Transverse colon (tissue), 4 donors: ENCODE measurements at places on chromosomes 2 and 18. TPM values are rescaled to one million over a fixed set of nuclear protein-coding genes. Genes with fewer than 3 reads are reported as not detected.

The HOXD12 gene
- total RNA-seq, result not detected

The TANC1 gene
- total RNA-seq, result 42.6 TPM

DNA sequence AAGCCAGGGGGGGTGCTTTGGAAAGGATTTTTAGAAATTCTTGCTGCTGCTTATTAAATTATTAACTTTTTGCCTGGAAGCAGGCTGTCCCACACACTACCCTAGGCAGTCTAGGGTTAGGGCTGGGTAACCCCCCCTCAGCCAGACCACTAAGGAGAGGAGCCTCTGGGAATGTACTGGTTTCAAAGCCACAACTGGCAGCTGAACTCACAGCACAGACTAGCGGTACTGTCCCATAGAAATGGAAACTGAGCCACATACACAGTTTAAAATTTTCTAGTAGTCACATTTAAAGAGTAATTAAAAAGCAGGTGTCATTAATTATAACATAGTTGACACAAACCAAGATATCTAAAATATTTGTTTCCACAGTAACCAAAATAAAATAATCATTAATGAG is 50.1 kb downstream of the SPRED2 start:
- no peaks in the 10 kb centered on the region for H3K36me3 ChIP-seq
- peak overlapping the region; percentile 81 for H3K27ac ChIP-seq
- H3K4me3 ChIP-seq, result no peak overlapping the region
- peaks cover 26% of the 10 kb centered on the region for H3K4me1 ChIP-seq

GRCh38 chr2:1628893-1629292 is 115.4 kb downstream of the PXDN start:
- H3K36me3 ChIP-seq, result no peaks in the 10 kb centered on the region
- H3K27me3 ChIP-seq, result no peaks in the 10 kb centered on the region
- no peak overlapping the region for H3K4me3 ChIP-seq
- DNase-seq, result no peak

GRCh38 chr2:80048296-80048695 is 256.3 kb downstream of the LRRTM1 start:
- H3K4me3 ChIP-seq, result no peak overlapping the region
- H3K27ac ChIP-seq, result no peak overlapping the region
- no peaks in the 10 kb centered on the region for H3K4me1 ChIP-seq
- DNase-seq, result no peak
- no peaks in the 10 kb centered on the region for H3K36me3 ChIP-seq

- H3K27ac ChIP-seq, result no peak overlapping the region
- no peaks in the 10 kb centered on the region for H3K4me1 ChIP-seq
- no peaks in the 10 kb centered on the region for H3K27me3 ChIP-seq
- H3K4me3 ChIP-seq, result no peak overlapping the region
- no peak for DNase-seq
Observed at GRCh38 chr2:121776885-121777698, 21.6 kb downstream of the TSN start.

DNA sequence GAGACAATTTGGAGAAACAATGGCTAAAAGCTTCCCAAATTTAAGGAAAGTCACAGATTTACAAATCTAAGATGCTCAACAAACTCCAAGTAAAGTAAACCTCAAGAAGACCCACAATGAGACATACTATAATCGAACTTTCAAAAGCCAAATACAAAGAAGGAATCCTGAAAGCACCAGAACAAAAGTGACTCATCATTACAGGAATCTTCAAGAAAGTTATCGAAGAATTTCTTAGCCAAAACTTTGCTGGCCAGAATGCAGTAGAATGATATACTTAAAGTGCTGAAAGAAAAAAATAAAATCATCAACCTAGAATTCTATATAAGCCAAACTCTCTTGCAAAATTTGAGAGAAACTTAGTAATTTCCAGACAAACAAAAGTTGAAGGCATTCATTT is 106.5 kb upstream of the TMEM200C start:
- no peak overlapping the region for H3K27ac ChIP-seq
- H3K4me3 ChIP-seq, result no peak overlapping the region
- H3K36me3 ChIP-seq, result no peaks in the 10 kb centered on the region
- DNase-seq, result no peak

GRCh38 chr2:236964291-236964690 is 121.4 kb upstream of the COPS8 start:
- no peak overlapping the region for H3K27ac ChIP-seq
- no peaks in the 10 kb centered on the region for H3K36me3 ChIP-seq
- H3K4me1 ChIP-seq, result peaks cover 12% of the 10 kb centered on the region
- H3K27me3 ChIP-seq, result no peaks in the 10 kb centered on the region
- DNase-seq, result no peak

DNA sequence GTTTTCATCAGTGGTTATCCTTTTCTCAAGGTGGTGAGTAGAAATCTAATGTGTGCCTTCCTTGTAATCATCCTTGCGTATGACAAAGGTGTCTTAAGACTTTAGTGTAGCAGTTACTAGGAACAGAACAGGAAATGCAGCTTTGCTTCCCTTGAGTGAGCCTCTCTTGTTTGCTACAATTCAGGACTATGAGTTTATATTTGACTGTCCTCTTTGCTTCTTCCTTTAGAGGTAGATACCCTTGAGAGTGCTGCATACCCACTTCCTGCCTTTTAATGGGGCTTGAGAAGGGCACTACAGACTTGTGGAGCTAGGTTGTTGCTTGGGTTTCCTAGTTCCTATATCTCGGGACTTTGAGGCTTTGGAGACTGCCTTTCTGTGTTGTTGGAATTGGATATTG is 3.8 kb downstream of the KCNJ13 start:
- no peak overlapping the region for H3K27ac ChIP-seq
- no peaks in the 10 kb centered on the region for H3K27me3 ChIP-seq
- no peak overlapping the region for H3K4me3 ChIP-seq
- H3K4me1 ChIP-seq, result no peaks in the 10 kb centered on the region
- no peak for DNase-seq
